ENCODE measurements at places on chromosomes 7 and 10.

DNA sequence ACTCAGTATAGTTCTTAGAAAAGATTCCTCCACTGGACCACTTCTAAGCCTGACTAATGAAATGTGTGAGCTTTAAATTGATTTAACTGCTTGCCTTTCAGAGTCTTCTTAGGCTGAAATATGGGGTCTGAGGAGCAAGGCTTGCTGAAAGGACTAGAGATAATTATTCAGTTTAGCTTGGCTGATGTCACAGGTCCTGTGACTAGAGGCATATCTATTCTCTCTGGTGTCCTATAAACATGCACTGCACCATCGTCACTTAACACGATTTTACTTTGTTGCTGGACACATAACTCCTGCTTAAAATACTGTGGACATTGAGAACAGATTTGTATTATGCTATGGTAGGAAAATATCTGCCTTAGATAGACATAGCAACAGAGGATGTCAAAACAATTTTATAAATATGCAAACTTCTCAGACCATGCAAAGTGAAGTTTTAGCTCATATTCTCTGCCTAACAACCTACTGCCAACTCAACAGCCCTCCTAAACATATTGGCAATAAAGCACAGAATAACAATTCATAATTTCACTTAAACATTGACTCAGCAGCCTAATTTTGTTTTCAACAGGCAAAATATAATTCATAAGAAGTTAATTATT, 80.2 kb downstream of the RNF133 start:
- DNase-seq, result no peak

GRCh38 chr10:6142644-6143043, 53.8 kb downstream of the RBM17 start:
- DNase-seq, result no peak

DNA sequence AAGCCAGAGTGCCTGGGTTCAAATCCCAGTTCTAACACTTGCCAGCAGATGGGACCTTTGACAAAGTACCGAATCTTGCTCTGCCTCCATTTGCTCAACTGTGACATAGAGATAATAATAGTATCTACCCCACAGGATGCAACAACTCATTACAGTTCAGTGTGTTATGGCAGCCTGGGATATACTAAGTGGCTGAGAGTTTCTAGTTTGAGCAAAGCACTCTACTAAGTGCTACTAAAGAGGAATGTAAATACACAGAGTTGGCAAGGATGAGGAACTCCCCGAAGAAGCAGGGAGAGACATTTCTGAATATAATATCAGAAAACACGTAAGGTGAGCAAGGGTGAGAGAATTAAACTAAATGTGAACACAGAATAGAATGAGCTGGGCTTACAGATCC, 243.2 kb downstream of the ARHGAP21 start:
- DNase-seq, result no peak

DNA sequence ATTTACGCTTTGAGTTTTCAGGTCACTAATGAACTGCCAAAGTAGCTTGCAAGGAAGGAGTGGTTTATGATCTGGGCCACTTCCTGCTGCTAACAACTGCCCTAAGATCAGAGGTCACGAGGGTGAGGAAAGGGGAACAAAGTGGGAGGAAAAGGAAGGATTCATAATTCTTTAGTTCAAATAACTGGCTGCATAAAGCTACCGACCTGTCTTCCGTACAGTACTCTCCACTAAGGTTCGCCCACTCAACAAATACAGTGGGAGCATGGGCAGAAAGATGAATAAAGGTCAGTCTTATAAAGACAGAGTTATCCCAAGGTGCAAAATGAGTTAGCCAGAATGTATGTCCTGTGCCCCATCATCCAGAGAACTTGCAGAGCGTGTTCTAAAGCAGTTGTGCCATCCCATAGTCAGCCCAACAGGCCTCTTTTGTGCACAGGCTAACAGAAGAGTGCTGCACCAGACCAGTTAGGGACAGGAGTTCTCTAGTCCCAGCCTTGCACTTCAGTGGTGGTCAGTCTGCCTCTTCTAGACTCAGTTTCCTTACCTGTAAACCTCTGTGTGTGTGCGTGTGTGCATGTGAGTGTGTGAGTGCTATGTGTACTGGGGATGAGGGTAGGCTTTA, 65.9 kb downstream of the CREB3L2 start:
- DNase-seq, result no peak

- DNase-seq, result no peak
Observed at GRCh38 chr10:95741807-95742467, 14.0 kb upstream of the ENTPD1 start.

DNA sequence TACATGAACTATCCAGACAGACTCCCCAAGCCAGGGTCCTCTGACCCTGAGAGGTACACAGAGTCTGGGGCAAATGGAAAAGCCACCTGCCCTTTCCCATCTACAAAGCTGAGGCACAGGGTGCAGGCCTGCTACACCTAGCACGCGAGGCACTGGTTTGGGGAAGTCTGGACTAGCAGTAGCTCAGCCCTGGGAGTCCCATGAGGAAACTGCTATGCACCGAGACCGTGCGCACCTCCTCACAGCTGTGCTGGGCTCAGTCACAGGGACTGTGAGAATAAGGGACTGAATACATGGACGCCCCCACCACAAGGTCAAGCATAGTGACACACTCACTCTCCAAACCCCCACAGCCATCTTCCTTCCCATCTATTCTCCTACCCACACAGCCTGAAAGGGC, 8.2 kb downstream of the MAT1A start:
- DNase-seq, result no peak
